ENCODE measurements at places on chromosomes 12 and 14.

DNA sequence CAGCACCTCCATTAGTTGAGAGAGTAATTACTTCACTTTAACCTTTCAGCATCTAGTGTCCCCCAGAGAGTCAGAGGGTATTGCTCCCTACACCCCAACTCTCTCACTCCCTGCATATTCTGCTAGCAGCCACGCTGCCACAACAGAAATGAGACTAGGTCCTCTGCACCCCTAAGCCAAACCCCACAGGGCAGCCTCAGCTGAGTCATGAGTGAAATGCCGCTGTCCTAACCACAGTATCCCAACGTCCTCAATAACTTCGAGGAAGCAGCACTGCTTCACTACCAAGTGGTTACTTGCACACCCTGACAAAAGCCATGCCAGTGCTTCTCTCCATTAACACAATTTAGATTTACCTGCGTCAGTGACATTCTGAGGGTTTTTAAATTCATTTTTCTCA, 6.9 kb upstream of the LYZ start:
- no peak for DNase-seq

- DNase-seq, result peak; percentile 99
These were observed 132.6 kb upstream of the MAP1LC3B2 start for GRCh38 chr12:116426391-116427136.

- no peak for DNase-seq
These were observed 475.1 kb downstream of the PCNX1 start for GRCh38 chr14:71382315-71382714.

- DNase-seq, result peak; percentile 83
These were observed 23.9 kb downstream of the SCAF11 start for GRCh38 chr12:45966486-45966885.

DNA sequence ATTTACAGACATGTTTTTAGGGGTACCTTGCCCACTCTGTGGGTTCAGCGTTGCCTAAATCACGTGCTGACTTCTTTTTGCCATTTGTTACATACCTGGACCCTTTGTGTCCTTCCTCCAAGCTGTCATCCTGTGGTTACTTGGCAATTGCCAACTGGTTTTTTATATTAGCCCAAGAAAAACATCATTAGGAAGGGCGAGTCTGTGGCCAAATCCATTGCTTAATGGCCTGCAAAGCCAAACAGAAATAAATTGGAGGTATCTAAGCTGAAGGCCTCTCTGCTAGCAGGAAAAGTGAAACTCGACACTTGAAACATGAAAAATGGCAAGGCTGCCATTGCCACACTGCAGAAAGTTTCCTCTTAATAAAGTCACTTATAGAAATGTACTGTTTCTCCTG, 190.4 kb downstream of the NUAK1 start:
- DNase-seq, result peak; percentile 31

DNA sequence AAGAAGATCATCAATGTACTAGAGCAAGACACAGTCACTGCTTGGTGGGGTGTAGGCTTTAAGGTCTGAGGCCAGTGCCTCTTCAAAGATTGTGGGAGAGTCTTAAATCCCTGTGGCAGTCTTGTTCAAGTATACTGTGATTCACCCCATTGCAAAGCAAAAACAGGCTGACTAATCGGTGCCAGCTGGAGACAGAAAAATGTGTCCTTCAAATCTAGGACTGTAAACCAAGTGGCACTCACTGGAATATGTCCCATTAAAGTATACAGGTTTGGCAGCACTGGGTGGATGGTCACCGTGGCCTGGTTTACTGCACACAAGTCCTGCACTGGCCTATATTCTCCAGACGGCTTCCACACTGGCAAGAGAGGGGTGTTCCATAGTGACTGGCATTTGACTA, 1315.3 kb downstream of the TMEM121 start:
- DNase-seq, result no peak

DNA sequence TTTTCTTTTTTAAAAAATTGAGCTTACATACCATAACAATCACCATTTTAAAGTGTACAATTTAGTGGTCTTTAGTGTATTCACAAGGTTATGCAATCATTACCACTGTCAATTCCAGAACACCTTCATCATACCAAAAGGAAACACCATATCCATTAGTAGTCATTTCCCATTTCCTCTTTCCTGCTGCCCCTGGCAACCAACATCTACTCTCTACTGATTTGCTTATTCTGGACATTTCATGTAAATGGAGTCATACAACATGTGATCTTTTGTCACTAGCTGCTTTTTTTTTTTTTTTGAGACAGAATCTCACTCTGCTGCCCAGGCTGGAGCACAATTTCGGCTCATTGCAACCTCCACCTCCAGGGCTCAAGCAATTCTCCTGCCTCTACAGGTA, 66.8 kb upstream of the CFL2 start:
- peak; percentile 98 for DNase-seq

Measured in cardiac fibroblast (primary cell).